ENCODE measurements at places on chromosomes 12 and 14.

- no peak for DNase-seq
These were observed 44.9 kb upstream of the CLMN start for GRCh38 chr14:95364481-95365209.

DNA sequence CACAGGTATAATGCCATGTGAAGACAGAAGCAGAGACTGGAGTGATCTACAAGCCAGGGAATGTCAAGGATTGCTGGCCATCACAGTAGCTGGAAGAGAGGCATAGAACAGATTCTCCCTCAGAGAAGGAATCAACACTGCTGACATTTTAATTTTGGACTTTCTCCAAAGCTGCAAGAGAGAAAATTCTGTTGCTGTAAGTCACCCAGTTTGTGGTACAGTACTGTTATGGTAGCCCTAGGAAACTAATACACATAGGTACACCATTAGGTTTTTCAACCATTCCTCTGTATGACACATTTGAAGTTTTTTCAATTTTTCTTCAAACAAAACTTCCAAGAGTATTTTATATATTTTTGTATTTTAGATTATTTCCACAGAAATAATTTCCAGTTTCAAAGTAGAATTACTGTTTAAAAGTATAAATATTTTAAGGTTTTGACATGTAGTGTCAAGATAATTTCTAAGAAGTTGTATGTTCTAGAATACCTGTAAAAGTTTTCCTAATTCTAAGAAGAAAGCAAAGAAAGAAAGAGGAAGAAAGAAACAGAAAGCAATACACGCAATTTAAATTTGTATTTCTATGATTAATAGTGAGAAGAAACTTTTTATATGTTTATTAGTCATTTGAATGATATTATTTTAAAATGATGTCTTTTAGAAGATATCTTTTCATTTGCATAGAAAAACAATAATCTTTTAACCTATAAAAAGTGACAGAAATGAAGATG lies 64.9 kb upstream of the CATSPERB start:
- no peak for DNase-seq

- DNase-seq = no peak
These were observed 86.7 kb downstream of the NCOR2 start for GRCh38 chr12:124480469-124481256.

DNA sequence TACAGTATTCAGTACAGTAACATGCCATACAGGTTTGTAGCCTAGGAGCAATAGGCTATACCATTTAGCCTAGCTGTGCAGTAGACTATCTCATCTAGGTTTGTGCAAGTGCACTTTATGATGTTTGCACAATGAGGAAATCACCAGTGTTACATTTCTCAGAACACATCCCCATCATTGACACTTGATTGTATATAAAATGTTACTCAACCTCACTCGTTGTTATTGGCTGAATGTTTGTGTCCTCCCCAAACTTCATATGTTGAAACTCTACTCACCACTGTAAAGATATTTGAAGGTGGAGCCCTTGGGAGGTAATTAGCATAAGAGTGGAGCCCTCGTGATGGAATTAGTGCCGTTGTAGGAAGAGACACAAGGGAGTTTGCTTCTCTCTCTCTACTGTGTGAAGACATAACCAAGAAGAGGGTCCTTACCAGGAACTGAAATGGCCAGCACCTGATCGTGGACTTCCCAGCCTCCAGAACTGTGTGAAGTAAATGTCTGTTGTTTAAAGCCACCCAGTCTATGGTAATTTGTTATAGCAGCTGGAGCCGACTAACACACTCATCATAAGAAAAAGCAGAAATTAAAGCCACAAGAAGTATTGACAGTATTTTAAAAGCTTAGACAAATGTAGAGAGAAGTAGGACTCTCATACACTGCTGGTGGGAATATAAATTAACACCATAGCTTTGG lies 3.2 kb upstream of the MED13L start:
- DNase-seq = peak; percentile 88

DNA sequence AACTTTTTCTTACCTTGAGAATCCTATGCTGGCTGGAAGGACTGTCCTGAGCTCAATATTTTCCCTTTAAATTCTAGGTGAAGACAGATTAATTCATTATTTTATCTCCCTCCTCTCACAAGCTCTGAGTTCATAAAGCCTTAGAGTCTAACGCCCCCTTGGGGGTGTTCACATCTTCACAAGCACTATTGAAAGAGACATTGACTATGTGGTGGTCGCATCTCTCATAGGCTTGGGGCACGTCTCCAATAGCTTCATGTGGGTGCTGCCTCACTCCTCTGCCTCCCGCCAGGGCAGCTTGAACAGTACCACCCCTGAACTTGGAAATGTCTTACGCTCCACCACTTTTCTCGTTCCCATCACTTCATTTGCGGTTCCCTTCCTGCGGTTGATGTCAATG lies 106.2 kb downstream of the UNC79 start:
- DNase-seq = no peak

- DNase-seq = no peak
These were observed 250.2 kb downstream of the TRHDE start for GRCh38 chr12:72522411-72522810.

GRCh38 chr14:67432050-67432564 lies 20.1 kb upstream of the PLEK2 start:
- no peak for DNase-seq

- DNase-seq = no peak
These were observed 1.6 kb downstream of the G2E3 start for GRCh38 chr14:30560581-30560980.

GRCh38 chr12:132351751-132352495 lies 22.5 kb upstream of the GALNT9 start:
- DNase-seq = no peak

- no peak for DNase-seq
These were observed 58.9 kb upstream of the EEA1 start for GRCh38 chr12:92987846-92988621.

DNA sequence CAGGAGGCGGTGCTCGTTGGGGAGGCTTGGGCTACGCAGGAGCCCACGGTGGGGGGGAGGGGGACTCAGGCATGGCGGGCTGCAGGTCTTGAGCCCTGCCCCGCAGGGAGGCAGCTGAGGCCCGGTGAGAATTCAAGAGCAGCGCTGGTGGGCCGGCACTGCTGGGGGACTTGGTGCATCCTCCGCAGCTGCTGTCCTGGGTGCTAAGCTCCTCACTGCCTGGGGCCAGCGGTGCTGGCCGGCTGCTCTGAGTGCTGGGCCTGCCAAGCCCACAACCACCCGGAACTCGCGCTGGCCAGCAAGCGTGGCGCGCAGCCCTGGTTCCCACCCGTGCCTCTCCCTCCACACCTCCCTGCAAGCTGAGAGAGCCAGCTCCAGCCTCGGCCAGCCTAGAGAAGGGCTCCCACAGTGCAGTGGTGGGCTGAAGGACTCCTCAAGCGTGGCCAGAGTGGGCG lies 3.2 kb downstream of the METTL25 start:
- no peak for DNase-seq

GRCh38 chr12:63980211-63980610 lies 135.7 kb downstream of the SRGAP1 start:
- DNase-seq = no peak

DNA sequence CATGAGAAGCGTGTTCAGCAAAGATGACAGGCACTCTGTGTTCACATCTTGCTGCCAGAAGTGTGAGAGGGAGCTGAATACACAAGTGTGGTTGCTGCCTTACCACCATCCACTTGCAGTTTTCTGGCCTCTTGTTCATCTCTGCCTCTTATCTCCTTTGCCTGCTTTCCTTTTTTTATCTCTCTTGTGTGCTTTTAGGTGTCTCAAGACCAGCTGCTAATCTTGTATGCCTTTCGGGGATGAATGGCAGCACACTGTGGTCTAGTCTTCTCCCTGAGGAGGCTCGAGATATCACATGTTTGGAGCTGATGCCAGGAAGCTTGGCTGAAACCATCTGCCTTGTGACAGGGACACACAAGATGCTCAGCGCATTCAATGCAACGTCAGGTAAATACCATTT lies 17.2 kb downstream of the FAM234B start:
- no peak for DNase-seq

GRCh38 chr14:54104601-54105145 lies 148.0 kb upstream of the BMP4 start:
- DNase-seq = no peak

DNA sequence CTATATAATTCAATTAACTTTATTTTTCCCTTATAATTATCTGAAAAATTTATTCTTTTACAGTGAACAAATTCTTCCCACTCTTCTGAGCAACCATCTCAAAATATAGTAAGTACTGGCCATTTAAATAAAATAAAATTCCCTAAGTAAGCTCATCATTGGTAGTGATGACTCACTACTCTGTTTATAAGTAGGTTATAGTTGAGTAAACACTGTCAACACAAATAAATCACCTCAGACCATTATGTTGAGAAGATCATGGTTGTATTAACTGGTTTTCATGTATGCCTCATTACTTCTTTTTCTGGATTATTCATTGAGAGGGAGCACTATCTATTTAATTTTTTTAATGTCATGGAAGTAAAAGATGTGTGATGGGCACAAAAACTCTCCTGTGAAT lies 220.5 kb downstream of the SEC23A start:
- no peak for DNase-seq

DNA sequence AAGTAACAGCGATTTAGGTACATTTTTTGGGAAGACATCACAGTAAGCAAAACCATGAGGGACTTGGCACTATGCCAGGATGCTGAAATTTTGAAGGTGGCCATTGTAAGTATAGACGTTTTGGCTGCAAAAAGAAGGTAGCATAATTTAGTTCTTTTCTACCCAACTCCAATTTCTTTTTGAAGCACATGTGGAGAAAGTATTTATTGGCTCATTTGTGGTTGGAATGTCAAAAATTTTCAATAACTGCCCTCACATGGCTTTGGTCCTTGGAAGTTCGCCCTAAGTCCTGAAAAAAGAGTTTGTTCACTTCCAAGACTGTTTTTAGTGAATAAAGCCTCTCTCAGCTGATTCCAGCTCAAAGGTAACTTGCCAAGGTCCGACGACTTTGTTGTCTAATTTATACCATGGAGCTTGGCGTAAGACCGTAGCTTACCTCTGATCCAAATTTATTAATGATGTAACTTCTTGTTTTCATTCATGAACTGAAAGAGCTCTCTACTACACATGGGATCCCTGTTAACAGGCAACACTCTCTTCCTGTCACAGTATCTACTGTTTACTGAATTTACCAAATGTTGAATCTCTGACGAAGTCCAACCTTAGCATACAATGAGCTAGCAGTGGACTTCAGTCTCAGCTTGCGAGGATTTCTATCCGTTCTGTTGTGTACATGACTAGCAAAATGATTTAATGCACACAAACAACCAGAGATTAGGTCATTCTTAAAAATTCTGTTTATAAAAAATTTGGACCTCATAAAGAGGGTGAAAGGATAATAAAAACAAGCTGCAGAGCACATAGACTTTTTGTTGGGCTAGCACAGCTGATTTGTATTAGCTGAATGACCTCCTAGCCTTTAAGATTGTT lies 49.0 kb downstream of the MSRB3 start:
- no peak for DNase-seq

DNA sequence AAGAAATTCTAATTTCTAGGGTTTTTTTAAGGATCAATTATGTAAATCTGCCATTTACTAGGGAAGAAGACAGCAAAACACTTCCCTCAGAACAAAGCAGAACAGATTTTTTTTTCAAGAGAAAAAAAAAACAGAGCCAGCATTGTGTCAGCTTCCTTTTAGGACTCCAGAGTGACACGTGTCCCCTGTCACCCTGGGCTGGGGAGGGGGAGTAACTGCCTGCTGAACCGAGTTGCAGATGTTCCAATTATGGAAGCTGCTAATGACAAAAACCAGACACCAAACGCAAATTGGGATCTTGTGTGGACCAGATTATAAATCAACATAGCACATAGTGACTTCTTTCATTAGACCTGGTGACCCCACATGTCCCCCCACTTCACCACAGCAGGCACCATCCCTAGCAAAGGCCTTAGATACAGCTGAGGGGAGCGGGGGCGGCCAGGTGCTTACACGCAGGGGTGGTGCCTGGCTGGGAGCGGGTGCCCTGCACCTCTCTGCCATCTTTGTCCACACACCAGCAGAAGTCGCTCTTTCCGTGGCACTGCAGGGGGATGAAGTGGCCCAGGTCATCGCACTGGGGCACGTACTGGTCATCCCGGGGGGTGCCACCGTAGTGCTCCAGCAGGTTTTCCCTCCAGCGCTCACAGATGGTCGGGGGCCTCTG lies 25.4 kb downstream of the RTRAF start:
- DNase-seq = no peak

DNA sequence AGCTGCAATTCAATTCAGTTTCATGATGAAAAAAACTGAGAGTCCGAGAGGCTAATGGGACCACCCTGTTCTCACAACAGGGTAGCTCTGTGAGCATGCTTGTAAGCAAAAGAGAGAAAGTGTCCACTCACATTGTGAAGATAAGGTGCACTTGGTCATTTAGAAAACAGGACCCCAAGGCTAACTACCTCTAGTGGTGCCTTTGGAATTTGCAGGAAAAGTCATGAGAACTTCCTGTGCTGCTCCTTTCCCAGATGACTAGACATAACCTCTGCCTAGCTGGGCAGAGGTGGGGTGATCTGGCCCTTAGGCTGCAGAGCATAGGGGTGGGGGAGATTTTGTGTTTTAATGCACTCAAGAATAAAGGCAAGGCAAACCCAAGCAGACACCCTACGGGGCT lies 118.9 kb downstream of the STAB2 start:
- DNase-seq = no peak

DNA sequence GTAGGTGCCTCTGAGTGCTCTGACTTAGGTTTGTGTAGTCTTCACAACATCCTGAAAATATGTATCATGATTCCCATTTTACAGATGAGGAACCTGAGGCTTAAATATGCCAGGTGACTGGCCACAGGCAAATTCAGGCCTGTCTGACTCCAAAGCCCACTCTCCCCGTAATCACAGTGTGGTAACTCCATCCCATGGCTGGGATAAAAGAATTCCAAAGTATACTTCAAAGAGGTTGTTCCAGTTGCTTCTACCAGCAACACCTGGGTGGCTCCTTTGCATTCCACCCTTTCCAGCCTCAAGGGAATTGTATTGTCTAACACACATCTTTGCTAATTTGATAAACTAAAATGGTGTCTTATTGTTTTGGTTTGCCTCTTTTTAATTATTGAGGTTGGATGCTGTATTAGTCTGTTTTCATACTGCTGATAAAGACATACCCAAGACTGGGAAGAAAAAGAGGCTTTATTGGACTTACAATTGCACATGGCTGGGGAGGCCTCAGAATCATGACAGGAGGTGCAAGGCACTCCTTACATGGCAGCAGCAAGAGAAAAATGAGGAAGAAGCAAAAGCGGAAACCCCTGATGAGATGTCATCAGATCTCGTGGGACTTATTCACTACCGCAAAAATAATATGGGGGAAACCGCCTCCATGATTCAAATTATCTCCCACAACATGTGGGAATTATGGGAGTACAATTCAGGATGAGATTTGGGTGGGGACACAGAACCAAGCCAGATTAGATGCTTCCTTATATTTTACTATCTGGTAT lies 9.9 kb upstream of the CHST11 start:
- peak; percentile 66 for DNase-seq

All from GF-D8 (cell line).